Activated T-helper 1 cell treated with Interleukin-2 at 50 U/mL for 16 hours (primary cell): ENCODE measurements at places on chromosomes 7 and 10.

DNA sequence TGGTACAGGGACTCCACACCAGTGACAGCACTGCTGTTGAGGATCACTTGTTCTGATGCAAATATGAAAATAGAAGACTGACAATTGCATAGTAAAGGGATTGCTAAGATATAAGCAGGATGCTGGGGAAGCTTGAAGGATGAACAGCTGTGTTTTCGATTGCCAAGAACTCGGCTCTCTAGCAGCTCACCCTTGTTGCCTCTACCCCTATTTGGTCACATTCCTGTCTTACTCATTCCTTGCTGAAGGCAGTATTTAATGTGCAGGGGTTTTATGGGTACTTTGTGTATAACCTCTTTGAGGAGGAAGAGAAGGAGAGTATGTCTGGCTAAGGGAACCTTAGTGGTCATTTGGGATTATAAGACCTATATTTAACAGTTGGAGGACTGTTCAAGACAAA is 218.8 kb downstream of the AUTS2 start:
- DNase-seq: no peak

GRCh38 chr10:80137920-80138319 is 5.4 kb downstream of the PLAC9 start:
- DNase-seq: no peak

GRCh38 chr10:58322835-58323209 is 12.0 kb upstream of the UBE2D1 start:
- no peak for DNase-seq

DNA sequence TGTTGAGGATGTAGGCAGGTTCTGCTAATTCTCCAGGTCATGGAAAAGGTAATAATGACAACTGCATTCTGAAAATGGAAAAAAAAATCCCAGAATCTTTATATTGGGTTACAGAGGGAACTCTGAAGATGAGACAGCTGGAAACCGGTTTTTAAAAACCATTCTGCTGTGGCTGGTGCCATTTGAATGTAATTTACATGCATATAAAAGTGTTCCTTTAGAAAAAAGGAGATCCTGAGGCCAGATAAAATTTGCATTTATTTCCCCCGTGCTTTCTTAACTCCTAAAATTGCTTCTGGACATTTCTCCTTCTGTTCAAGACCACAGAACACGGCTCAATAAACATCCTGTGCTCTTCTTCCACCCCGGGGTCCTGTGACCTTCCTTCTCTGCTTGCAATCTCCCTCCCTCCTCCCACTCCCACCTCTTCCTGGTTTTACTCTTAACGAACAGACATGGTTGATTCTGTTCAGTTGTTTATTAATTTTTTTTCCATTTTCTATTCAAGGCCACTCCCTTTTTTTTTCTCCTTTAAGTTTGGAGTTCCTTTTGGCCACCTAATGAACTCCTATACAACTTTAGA is 41.6 kb downstream of the SH2D4B start:
- DNase-seq: no peak

- DNase-seq: no peak
These were observed 324.1 kb downstream of the PHF14 start for GRCh38 chr7:11297764-11298163.

DNA sequence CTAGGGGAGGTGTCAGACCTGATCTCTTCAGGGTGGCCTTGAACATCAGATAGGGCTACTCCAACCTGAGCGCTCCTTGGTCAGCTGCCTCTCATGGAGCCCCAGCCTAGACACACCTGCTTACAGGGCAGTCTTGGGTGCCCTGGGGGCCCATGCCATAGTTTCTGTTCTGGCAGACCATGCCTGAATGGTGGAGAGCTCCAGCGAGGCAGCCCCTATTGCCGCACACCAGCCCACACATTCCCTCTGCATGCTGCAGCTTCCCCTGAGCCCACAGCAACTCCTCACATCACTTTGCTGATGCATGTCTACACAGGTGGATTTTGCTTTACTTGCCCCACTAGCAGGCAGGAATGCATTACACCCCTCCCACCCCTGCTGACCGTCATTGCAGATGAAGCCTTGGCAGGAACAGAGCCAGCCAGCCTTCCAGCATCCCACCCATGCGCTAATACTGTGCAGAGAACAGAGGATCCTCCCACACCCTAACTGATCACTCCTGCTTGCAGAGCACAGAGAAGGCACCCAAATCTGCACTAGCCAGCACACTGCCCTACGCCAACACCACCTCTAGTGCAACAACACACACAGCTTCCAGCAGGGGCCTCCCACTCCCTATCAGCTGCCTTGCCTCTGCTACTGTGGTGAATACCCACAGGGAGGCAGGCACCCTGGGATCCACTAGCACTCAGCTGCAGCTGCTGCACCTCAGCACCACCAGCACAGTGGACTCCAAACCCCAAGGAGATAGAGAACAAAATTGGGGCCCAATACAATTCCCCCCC is 43.0 kb upstream of the GRM3 start:
- DNase-seq: no peak

DNA sequence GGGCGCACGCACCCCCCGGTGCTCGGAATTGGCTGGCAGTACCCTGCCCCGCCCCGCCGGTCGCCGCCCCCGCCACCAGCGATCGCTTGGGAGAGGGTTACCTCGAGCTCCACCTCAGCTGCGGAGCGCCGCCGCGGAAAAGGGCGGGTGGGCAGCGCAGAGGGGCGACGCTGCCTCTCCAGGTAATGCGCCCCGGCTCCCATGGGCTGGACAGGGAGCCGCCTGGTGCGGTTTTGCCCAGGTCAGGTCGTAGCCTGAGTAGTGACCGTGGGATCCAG is 1.3 kb downstream of the PFKFB3 start:
- DNase-seq: peak; percentile 38

GRCh38 chr10:114094795-114095194 is 51.1 kb downstream of the ADRB1 start:
- DNase-seq: no peak

DNA sequence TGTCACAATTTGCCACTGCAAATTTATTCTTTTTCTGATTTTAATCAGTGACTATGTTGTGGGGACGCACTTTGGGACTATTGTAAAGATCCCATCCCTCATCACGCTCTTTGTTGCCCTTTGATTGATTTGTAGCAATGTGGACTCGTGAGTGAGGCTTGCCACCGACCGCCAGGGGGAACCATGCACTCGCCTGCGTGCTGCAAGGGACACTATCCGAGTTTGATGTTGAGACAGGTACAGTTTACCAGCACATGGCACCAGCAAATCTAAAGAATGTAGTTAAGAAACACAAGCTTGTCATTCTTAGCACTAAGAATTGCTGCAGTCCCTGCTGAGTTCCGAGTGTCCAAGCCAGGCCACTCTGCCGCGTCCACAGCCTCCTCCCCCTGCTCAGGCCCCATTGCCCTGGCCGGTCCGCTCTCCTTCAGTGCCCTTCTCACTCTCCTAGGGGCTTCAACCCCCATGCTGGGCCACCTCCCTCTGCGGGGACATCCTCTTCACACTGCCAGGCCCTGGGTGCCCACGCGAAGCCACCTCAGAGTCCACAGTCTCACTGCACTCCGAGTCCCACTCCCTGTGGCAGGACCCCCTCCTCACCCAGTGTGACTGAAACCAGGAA is 2.0 kb upstream of the SFTPA2 start:
- peak; percentile 11 for DNase-seq

DNA sequence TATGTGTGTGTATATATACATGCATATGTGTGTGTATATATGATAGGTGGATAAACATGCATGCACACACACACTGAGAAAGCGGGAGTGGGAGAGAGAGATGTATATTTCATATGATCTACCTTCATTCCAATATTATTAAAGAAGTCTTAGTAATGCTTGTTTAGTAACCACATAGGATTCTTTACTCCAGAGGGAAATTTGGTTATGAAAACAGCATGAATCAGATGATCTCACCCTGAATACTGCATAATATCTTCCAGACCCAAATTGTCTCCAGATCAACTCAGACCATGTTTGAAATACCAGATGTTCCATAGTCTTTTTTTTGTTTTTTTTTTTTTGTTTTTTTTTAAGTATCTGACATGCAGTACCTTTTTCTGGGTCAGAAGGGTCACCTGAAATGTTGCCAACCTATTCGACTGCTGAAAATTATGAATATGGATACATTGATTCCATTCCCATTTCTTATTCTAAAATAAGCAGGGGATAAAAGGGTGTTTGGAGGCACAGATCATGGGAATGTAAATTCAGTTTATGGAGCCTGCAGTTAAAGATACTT is 17.4 kb downstream of the TES start:
- DNase-seq: no peak

- DNase-seq: no peak
These were observed 32.1 kb upstream of the CCSER2 start for GRCh38 chr10:84296091-84296981.

DNA sequence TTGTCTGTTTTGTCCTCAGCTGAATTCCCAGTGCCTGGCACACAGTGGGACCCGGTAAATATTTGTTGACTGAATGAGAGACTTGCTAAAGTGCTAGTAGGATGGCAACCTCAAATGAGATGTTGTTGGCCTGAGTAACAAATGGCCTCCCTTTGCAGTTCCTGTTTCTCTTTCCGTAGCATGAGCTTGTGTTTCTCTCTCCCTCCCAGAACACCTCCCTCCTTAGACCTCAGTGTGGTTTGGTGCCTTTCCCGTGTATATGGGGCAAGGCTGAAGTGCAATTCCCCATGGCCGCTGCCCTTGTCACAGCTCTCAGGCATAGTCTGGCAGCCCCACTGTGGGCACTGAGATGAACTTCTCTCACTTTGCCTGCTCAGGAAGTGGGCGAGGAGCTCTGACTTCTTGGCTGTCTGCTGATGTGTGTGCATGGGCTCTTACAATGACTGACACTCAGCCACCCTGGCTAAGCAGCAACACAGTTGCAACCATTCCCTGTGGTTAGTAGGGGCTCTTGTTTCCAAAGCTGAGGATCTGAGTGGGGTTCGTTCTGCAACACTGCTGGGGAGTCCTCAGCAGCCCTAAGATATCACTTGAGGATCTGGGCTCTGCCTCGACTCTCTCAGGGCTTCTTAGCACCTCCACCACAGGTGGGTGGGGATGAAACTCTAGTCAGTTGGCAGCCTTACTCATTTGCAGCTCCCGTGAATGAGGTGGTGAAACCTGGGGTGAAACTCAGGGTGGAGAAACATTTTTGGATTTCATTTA is 136.1 kb downstream of the ICA1 start:
- DNase-seq: peak; percentile 66

- no peak for DNase-seq
These were observed 52.8 kb downstream of the C10orf105 start for GRCh38 chr10:71666639-71667386.
